ENCODE measurements at places on chromosomes 2 and 18.
A peak's percentile ranks its signal among the peaks of the same experiment; 100 is the strongest.

GRCh38 chr18:79459946-79460480 is 64.3 kb downstream of the NFATC1 start:
- no peak for DNase-seq

DNA sequence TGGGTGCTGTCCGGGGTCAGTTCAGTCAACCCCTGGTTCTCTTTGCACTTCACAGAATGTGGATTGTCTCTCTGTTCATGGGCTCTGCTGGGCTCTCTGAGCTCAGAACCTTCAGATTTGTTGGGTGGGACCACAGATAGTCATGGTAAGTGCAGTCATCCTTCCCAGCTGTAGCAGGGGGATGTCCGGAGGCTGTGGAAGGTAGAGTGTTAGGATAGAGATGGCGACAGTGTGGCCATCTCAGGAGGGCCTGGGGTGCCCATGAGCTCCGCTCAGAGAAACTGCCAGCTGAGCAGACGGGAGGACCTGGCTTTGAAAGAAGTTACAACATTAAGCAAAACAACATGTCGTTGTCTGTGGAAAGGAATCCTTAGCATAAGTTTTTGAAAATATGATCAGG is 149.8 kb downstream of the FAM210A start:
- no peak for DNase-seq

- DNase-seq = no peak
Measured at GRCh38 chr2:189236066-189236465, 56.5 kb upstream of the COL5A2 start.

DNA sequence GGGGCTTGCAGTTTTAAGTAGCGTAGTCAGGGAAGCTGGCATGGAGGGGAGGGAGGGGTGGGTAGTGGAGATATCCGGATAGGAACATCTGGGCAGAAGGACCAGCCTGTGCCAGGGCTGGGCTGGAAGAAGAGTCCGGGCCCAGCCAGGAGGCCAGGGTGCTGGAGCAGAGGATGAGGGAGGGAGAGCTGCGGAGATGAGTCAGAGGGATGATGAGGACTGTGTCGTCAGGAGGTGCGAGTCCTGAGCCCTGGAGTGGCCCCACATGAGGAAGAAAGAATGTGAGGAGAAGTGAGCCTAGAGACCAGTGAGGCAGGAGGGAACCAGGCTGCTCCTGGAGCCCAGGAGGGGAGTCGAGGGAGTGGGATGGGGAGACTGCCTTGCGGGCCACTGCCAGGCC is 82.4 kb downstream of the CTIF start:
- DNase-seq = no peak

DNA sequence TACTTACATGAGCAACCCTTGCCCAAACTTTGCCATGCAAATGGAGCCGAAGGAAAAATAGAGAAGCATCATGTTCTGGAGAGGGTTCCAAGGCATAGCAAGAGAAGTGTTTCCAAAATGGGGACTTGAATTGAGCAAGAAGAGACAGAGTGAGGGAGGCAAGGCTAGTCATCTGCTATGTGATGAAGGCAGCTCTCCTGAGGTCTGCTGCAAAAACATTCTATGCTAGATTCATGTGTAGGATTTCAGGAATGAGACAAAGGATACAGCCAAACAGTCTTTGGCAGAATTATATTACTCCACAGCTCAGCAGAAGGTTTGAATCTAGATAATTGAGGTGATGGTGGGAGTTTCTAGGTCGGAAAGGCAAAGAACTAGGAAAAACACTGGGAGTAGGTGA is 24.1 kb upstream of the MRPL19 start:
- no peak for DNase-seq

DNA sequence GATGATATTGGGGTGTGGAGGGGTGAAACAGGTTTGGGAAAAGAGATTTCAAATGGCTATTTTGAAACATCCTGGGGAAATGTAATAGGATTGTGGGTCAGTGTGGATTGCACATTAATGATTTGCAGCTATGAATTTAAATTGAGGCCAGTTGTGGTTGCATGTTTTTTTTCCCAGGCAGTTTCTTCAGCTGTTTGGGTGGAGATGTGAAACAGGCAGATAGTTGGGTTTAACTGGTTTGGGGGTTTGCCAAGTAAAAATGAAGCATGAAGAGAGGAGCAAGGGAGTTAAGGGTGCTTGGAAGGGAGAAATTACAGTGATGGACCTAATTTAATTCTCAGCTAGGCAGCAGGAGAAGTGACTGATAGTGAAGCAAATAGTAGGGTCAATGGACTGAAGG is 16.8 kb downstream of the GPD2 start:
- no peak for DNase-seq

- no peak for DNase-seq
Measured at GRCh38 chr2:171154348-171154747, 6.3 kb downstream of the TLK1 start.

GRCh38 chr18:63684718-63685117 is 18.0 kb upstream of the SERPINB11 start:
- DNase-seq = no peak

DNA sequence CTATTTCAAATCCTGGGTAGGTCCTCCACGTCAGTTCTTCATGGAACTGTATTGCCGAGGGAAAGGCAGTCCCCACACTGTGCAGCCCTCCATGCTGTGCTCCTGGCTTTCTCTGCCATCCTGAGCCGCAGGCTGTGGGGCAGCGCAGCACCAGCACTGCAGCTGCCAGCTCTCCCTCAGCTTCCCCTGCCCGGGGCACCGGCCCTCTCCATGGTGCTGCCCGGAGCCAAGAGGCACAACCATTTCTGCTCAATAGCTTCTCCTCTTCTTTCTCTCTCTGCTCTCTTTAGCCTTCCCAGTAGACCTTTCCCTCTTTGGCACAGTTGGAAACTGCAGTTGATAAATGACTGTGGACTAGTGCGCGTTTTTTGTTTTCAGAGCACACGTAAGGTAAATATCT is 12.1 kb downstream of the ANKRD23 start:
- no peak for DNase-seq

- no peak for DNase-seq
Measured at GRCh38 chr2:221570321-221570935, 1.7 kb downstream of the EPHA4 start.

GRCh38 chr2:60581433-60582282 is 28.2 kb upstream of the BCL11A start:
- no peak for DNase-seq

GRCh38 chr2:128311216-128311754 is 7.4 kb downstream of the HS6ST1 start:
- no peak for DNase-seq

DNA sequence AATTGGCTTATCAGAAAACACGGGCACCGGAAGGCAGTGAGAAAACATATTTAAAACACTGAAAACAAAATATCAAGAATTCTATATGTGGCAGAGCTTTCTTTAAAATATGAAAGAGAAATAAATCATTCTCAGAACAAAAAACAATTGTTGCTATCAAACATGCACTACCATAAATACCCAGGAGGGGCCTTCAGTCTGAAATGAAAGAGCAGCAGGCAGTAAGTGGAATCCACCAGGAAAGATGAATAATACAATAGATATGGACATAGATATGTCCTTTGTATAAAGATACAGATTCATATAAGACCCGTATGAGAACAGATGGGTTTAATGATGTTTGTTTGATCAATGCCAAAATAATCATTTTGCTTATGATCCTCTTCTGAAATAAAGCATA is 142.0 kb downstream of the TMEM18 start:
- no peak for DNase-seq

DNA sequence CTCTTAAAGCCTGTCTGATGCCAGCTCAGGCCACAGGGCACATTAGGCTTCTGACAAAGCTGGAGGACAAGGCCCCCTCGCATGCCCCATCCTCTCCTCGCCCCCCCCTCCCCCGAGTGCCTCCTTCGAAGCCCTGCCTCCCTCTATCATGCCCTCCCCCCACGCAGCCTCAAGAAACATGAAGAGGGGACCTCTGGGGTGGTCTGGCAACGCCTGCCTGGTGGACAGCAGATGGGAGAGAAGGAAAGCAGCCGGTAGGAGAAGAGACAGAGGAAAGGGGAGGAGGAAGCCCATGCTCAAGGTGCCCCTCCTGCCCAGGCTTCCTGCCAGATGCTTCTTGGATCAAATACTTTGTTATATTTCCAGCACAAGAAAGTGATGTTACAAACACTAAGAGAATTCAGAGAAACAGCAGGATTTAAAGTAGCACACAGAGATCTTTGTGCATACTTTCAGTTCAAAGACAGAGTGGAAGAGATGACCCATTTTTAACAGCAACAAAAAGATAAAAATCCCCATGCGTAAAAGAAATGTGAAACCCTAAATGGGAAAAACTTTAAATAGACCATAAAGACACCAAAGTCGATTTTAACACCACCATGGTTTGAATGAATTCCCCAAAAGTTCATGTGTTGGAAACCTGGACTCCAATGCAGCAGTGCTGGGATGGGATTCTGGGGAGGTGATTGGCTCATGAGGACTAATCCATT is 19.0 kb downstream of the BOK start:
- DNase-seq = no peak

DNA sequence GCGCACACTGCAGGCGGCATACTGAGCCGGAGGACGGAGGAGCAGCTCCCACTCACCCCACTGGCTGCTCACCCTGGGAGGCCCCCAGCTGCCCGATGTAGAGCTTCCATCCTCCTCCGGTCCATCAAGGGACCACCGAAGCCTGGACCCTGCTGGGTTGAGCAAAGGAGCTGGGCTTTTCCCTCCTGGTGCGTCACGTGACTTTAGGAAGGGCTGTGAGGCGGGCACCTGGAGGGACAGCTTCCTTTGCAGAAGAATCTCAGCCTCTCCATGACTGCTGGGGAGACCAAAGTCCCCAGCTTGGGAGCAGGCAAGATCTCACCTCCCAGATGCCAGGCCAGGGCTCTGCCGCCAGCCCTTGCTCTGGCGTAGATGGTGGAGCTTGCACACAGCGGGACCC is 102.7 kb downstream of the TWIST2 start:
- DNase-seq = no peak

DNA sequence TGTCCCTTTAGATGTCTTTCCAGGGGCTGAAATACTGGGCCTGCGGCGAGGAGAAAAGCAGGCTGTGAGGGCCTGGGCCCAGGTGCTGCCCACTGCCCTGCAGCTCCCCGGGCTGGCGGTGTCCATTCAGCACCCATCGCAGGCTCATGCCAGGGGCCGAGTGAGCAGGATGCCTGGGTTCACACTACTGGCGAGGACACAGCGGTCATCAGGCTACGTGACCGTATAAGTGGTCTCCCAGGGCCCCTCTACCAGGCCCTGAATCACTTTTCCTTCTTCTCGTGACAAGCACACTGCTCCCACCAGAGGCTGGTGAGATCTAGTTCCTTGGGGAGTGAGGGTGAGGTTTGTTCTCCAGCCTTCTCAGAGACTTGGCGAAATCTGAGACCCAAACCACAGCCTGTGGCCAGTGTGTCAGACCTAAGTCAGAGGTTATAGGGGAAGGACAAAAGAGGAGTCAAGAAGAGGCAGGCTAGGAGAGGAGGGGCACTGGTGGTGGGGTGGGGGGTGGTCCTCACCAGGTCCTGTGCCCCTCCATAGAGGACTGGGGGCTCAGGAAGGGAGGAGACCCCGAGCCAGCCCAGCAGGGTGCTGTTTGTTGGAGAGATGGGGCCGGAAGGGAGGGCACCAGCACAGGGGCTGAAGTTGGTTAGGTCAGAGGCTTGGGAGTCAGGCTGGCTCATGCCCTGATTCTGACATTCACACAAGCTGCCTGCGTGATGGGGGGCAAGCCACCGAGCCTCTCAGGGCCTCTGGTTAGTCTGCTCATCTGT is 6.6 kb upstream of the SEMA4C start:
- no peak for DNase-seq

GRCh38 chr2:158463496-158464095 is 6.8 kb downstream of the PKP4 start:
- DNase-seq = no peak

- no peak for DNase-seq
Measured at GRCh38 chr2:43000242-43001054, 208.1 kb upstream of the HAAO start.

DNA sequence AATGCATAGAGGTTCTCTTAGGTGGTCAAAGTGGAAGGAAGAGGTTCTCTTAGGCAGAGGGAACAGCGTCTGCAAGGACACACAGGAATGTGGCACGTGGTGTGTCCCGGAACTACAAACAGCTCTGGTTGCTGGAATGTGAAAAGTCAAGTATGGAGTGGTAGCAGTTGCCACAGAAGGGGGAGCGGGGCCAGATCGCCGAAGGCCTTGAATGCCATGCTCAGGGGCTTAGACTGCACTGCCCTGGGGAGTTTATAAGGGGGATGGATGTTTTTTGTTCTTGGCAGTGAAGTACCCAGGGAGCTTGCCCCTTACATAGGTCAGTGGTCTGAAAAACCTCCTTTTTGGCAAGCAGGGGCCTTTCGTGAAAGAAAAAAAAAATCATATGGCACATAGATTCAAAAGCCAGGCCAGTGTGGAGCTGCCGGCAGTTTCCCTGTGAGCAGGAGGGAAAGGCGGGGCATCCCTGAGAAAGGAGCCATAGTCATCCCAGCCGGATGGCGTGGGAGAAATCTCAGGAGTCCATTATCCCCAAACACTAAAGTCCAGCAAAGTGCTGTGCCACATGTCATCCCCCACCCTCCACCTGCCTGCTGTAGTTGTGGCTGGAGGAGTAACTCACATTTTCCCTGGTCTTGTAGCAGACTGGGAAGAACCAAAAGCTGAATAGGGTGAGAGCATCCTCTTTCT is 45.4 kb downstream of the GORASP2 start:
- DNase-seq = no peak

GRCh38 chr18:74563999-74564398 is 29.7 kb downstream of the CNDP1 start:
- peak; percentile 47 for DNase-seq

- no peak for DNase-seq
Measured at GRCh38 chr2:158822193-158822592, 27.1 kb downstream of the DAPL1 start.

GRCh38 chr2:42567806-42568400 is 529 bp upstream of the MTA3 start:
- DNase-seq = no peak

DNA sequence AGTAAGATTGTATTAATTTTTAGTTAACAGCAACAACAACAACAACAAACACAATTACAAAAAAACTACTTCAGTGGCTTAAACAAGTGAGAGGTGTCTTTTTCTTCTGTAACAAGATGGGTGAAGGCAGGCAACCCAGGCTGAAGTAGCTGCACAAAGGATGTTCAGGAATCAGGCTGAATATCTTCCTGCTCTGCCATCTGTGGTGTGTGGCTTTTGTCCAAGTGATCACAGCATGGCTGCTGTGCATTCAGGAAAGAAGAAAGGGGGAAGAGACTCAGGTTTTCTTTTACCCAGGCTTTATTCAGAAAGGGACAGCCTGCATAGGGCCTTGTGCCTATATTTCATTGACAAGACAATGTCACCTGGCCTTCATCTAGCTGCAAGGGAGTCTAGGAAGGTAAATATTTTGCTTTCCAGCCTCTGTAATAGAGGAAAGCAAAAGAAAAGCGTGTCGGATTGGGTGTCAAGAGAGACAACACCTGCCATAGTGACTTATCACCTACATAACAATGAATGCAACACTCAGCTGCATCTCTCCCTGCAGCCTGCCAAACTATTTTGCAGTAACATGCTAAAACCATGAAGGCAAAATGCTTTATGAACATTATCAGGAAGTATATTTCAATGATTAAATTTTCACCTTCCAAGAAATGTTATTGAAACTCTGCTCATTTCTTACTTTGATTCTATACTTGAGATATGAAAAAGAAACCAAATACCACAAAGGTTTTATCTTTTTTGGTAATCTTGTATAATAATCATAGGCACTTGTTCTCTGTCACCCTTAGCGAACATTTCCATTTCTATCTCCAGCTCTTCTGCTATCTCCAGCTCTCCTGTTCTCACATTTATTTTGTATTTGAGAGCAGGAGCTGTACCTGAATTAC is 14.6 kb downstream of the G6PC2 start:
- no peak for DNase-seq

All from SK-N-MC (cell line).